Stimulated activated CD4-positive, alpha-beta T cell treated with anti-CD3 and anti-CD28 coated beads, Interleukin-12 subunit alpha, Interleukin-12 subunit beta, amount 100 ng/mL, for 48 hours (primary cell): ENCODE measurements at places on chromosomes 2 and 18.

GRCh38 chr2:24543252-24543651 is 52.2 kb downstream of the NCOA1 start:
- DNase-seq: peak; percentile 24

GRCh38 chr2:69902213-69902922 is 8.6 kb downstream of the SNRNP27 start:
- no peak for DNase-seq

GRCh38 chr2:25297738-25298137 is 44.0 kb downstream of the DNMT3A start:
- DNase-seq: no peak

DNA sequence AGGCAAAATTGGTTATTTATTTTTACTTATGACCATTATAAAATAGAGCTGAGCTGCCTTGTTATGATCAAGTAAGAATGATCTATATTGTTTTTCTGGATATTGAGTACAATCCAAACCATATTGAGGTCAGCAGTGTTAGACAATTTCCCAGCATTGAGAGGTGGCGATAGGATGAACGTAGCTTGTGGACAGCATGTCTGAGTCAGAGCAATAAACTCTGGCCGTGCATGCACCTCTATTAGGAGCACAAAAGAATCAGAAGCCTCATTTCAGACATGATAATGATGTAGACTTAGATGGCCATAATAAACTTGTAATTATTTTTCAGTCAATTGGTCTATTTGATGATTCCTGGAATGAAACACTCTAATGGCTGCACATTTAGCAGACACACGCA is 491.6 kb downstream of the RIT2 start:
- no peak for DNase-seq

- DNase-seq: no peak
These were observed 25.0 kb upstream of the ARL5A start for GRCh38 chr2:151853070-151853758.

DNA sequence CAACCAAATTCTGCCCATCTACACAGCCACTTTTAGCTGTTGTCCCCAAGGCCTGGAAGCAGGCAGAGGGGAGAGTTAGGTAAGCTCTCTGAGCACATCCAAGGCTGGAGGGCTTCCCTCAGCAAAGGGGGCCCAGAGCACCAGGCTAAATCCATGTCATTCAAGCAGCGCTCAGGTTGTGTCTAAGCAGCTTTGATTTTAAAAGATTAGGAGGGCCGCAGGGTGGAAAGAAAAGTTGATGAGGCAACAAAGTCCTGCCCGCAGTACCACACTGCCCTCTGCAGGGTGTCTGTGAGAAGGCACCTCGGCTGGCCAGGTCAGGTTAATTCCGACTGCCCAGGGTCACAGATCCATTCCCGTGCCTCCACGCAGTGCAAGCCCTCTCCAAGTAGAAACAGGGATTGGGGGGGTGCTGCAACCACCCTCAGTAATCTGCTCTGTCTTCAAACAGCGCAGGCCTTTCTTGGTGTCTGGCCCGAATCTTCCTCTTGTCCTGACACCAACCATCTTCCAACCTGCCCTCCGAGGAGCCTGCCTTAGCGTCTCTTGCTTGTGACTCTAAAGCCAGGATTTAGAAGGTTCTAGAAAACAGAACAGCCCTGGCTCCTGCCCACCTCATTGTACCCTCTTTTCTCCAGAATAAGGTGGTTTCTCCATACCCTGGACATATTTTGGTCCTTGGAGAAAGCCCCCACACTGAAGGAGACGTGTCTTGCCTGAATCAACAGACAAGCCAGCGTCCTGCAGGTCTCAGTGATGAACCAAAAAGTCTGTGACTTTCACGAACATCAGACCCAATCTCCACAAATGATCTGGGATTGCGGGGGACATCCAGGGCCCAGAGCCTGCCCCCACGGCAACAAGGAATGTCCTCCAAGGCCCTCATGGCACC is 289.2 kb downstream of the TNS1 start:
- DNase-seq: peak; percentile 52

DNA sequence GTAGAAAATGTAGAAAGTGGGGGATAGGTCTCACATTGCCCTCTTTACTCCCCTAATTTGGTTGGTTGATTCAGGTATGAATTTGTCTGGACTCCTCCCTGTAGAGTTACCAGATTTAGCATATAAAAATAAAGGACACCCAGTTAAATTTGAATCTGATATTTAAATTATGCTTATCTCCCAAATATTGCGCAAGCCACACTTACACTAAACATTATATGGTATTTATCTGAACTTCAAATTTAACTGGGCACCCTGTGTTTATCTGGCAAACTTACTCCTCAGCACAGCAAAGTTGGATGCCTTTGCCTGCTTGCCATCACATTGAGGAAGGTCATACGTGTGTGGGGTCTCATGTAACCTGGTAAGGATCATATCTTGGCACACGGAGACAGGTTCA is 882.4 kb upstream of the FAM98A start:
- no peak for DNase-seq

GRCh38 chr18:11937874-11938478 is 29.9 kb upstream of the MPPE1 start:
- peak; percentile 58 for DNase-seq

DNA sequence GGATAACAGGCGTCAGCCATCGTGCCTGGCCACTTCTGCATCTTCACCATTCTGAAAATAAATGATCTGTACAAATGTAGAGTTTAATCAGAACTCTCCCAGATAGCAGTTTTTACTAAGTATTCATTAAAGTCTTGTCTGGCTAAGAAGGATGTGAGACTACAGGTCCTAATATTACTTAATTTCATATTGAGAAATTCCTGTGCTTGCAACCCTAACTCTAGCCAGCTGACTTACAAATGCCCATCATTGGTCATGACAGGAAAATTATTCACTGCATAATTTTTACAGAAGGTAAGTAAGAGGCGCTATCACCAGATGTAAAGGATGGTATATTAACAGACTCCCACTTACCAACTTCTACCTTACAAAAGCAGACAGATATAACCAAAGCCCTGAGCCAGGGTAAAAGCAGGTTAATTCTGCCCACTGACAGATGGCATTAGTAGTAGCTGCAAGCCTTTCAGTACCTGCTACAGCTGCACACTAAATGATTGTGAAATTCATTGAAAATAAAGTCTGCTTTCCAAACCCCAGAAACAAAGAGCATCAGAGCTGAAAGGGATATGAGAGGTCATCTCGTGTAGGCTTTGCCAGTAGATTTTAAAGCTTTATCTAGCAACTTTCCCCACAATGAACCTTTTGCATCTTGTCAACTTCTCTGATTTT is 271.3 kb upstream of the STON1 start:
- DNase-seq: no peak

GRCh38 chr2:200041639-200042038 is 86.3 kb downstream of the MAIP1 start:
- DNase-seq: no peak
